ENCODE measurements at places on chromosomes 4 and X.

DNA sequence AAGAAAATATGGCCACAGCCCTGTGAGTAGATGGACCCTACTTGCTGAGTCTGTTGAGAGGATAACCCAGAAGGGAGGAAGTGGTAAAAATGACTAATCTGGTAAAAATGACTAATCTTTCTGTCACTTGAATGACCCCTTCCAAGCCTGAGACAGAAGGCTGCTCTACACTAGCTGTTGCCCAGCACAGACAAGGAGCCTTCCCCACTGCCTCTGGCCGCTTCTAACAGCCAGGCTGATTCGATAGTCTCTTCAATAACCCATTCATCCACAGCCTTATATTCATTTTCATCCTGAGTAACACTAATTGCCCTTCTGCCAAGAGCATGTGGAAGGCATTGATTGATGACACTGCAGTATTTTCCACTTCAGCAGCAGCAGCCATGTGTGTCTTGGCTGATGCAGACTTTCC is 18.4 kb downstream of the MAGEB17 start:
- DNase-seq, result no peak

GRCh38 chrX:135509885-135510284 is 10.6 kb upstream of the INTS6L start:
- DNase-seq, result no peak

DNA sequence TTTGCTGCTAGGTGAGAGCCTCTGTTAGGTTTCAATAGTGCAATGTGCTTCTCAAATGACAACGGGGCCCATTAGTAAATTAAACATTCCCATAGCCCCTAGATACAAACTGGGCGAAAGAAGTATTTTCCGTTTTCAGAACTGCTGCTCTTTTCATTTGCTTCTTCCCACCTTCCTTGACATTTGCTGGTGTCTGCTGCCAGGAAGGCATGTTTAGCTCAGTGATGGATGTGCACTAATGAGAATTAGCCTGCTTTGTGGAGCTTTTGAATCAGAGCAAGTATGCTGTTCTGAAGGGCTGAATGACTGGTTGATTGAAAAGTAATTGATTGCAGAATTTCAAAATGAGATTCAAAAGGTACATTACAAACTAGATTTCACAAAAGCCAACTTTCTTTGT is 57.0 kb downstream of the SHROOM3 start:
- DNase-seq, result no peak

- no peak for DNase-seq
Observed at GRCh38 chrX:10395643-10396042, 224.7 kb downstream of the MID1 start.

- no peak for DNase-seq
Observed at GRCh38 chr4:142565771-142566170, 280.3 kb downstream of the INPP4B start.

Measured in vagina (tissue), 2 donors.